ENCODE measurements at places on chromosomes 4 and X. TPM values are rescaled to one million over a fixed set of nuclear protein-coding genes. Genes with fewer than 3 reads are reported as not detected.
A peak's percentile ranks its signal among the peaks of the same experiment; 100 is the strongest.

GRCh38 chrX:115067812-115068211 lies 50.4 kb upstream of the IL13RA2 start:
- H3K27ac ChIP-seq: no peak overlapping the region
- peaks cover 10% of the 10 kb centered on the region for H3K27me3 ChIP-seq
- H3K4me3 ChIP-seq: no peak overlapping the region
- no peak for DNase-seq

GRCh38 chr4:165802452-165802851 lies 70.6 kb upstream of the TLL1 start:
- H3K36me3 ChIP-seq: no peaks in the 10 kb centered on the region
- H3K4me3 ChIP-seq: no peak overlapping the region
- H3K27me3 ChIP-seq: no peaks in the 10 kb centered on the region

- DNase-seq: no peak
- no peaks in the 10 kb centered on the region for H3K27me3 ChIP-seq
- no peak overlapping the region for H3K4me3 ChIP-seq
- no peak overlapping the region for H3K27ac ChIP-seq
Measured at GRCh38 chr4:81635739-81636138, 164.0 kb upstream of the RASGEF1B start.

- peak overlapping the region; percentile 59 for H3K27ac ChIP-seq
- no peak for DNase-seq
- no peaks in the 10 kb centered on the region for H3K27me3 ChIP-seq
- H3K36me3 ChIP-seq: no peaks in the 10 kb centered on the region
- peaks cover 13% of the 10 kb centered on the region for H3K4me1 ChIP-seq
Measured at GRCh38 chrX:38880296-38880854, 79.1 kb downstream of the MID1IP1 start.

DNA sequence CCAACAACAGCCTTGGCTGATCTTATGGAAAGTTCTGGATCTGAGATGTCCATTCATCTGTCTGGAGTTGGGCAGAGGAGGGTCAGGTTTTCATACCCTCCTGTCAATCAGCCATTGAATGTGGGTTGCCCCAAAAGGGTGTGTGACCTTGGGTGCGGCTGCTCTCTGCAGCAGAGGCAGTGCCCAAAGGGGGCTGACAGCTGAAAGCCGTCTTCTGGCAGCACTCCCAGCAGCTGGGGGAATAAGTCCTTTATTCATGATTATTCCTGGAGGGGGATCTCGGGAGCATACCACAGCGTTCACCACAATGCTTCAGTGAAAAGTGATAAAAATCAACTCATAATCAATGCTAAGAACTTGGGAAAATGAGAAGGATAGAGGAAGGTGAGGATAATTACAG lies 54.7 kb downstream of the OTC start:
- DNase-seq: no peak
- H3K27me3 ChIP-seq: no peaks in the 10 kb centered on the region
- H3K36me3 ChIP-seq: no peaks in the 10 kb centered on the region

DNA sequence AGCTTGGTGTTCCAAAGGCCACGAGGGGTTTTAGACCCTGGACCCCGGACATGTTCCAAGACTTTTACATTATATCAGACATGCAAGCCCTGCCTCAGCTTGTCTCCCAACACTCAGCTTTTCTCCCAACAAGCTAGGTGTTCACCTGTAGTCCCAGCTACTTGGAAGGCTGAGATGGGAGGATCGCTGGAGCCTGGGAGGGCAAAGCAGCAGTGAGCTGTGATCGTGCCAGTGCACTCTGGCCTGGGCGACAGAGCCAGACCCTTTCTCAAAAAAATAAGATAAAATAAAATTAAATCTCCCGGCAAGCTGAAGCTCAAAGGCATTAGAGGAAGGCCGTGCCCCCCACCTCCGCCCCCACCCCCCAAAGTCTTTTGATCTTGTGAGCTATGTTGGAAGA lies 13.7 kb downstream of the CTAG1A start:
- no peak overlapping the region for H3K27ac ChIP-seq
- H3K36me3 ChIP-seq: no peaks in the 10 kb centered on the region
- H3K4me1 ChIP-seq: no peaks in the 10 kb centered on the region

DNA sequence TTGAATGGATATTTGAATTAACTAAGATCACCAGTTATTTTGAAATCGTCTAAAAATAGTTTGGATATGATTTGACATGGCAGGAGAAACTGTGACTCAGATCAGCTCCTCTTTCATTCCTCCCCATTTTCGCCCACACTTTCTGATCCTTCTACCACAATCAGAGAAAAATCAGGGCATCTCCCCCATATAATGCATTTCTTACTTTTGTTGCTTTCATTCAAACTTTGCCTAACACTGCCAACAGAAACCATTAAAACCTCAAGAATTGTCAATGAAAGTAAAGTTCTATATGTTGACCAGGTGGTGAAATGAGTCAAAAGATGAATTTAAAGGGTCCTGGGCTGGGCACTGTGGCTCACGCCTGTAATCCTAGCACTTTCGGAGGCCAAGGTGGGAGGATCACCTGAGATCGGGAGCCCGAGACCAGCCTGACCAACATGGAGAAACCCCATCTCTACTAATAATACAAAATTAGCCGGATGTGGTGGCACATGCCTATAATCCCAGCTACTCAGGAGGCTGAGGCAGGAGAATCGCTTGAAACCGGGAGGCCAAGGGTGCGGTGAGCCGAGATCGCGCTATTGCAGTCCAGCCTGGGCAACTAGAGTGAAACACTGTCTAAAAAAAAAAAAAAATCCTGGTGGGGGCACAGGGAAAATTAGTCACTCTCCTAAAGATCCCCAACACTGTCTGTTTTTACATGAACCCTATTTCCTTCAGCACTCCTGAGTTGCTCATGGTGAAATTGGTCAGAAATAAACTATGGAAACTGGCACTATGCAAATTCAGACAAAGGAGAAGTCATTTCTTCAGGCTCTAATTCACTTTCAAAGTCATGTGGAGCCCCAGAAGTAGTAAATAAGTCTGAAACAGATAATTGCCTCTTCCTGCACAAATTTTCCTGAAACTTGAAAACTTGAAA lies 122.8 kb upstream of the NOCT start:
- H3K4me3 ChIP-seq: no peak overlapping the region
- no peak overlapping the region for H3K27ac ChIP-seq
- DNase-seq: no peak
- H3K36me3 ChIP-seq: no peaks in the 10 kb centered on the region
- H3K4me1 ChIP-seq: peaks cover 26% of the 10 kb centered on the region
- H3K27me3 ChIP-seq: no peaks in the 10 kb centered on the region

DNA sequence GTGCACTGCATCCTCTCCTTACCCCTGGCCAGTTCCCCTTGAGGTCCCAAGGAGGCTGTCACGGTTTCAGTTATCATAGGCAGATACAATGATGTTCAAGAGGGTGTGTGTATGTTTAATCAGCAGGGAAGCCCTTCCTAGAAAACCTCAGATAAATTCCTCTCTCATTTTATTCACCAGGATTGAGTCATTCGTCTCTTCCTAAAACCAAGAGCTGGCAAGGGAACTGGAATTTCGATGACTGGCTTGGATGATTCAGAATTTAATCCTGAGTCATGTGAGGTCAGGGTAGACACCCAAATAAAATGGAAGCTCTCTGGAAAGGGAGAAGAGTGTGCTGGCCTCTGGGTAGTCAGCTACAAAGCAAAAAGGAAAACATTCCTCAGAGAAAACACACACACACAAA lies 106.2 kb upstream of the RAPGEF2 start:
- H3K27me3 ChIP-seq: no peaks in the 10 kb centered on the region
- DNase-seq: no peak
- no peaks in the 10 kb centered on the region for H3K36me3 ChIP-seq
- no peak overlapping the region for H3K27ac ChIP-seq

GRCh38 chrX:112769034-112769433 lies 71.6 kb downstream of the AMOT start:
- no peaks in the 10 kb centered on the region for H3K27me3 ChIP-seq
- no peaks in the 10 kb centered on the region for H3K4me1 ChIP-seq
- H3K27ac ChIP-seq: peak overlapping the region; percentile 70
- H3K36me3 ChIP-seq: no peaks in the 10 kb centered on the region
- no peak overlapping the region for H3K4me3 ChIP-seq

- peaks cover 99% of the 10 kb centered on the region for H3K4me1 ChIP-seq
- DNase-seq: no peak
- no peaks in the 10 kb centered on the region for H3K27me3 ChIP-seq
- H3K4me3 ChIP-seq: no peak overlapping the region
- H3K36me3 ChIP-seq: no peaks in the 10 kb centered on the region
Measured at GRCh38 chr4:2862528-2862927, 18.9 kb downstream of the ADD1 start.

GRCh38 chrX:39953879-39954278 lies 143.9 kb downstream of the BCOR start:
- no peak overlapping the region for H3K4me3 ChIP-seq
- no peaks in the 10 kb centered on the region for H3K27me3 ChIP-seq
- H3K27ac ChIP-seq: no peak overlapping the region
- no peaks in the 10 kb centered on the region for H3K4me1 ChIP-seq
- DNase-seq: no peak
- no peaks in the 10 kb centered on the region for H3K36me3 ChIP-seq

DNA sequence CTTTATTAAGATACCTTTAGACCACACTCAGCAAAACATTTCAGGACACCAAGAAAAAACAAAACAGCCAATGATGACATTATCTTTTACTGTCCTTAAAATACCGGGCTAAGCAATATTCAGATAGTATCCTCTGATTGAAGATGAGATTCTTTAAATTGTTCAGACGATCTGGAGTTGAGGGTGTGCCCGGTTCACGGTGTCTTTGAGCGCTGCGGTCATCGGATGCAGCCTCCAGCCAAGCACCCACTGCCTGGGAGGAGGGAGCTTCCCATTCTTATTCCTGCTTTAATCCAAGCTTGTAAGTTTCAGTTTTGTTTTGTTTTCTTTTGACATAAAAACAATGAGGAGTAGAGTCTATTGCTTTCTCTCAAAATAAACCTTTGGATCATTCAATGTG lies 14.1 kb downstream of the FAM149A start:
- H3K36me3 ChIP-seq: no peaks in the 10 kb centered on the region
- no peak for DNase-seq
- H3K4me1 ChIP-seq: no peaks in the 10 kb centered on the region
- H3K27ac ChIP-seq: no peak overlapping the region
- H3K4me3 ChIP-seq: no peak overlapping the region

- H3K4me3 ChIP-seq: no peak overlapping the region
- DNase-seq: no peak
- no peaks in the 10 kb centered on the region for H3K27me3 ChIP-seq
- no peak overlapping the region for H3K27ac ChIP-seq
Measured at GRCh38 chr4:26692014-26692726, 108.3 kb downstream of the TBC1D19 start.

- H3K27me3 ChIP-seq: no peaks in the 10 kb centered on the region
- no peak overlapping the region for H3K27ac ChIP-seq
- no peak overlapping the region for H3K4me3 ChIP-seq
- H3K4me1 ChIP-seq: no peaks in the 10 kb centered on the region
Measured at GRCh38 chrX:31063114-31063513, 8.7 kb downstream of the FTHL17 start.

DNA sequence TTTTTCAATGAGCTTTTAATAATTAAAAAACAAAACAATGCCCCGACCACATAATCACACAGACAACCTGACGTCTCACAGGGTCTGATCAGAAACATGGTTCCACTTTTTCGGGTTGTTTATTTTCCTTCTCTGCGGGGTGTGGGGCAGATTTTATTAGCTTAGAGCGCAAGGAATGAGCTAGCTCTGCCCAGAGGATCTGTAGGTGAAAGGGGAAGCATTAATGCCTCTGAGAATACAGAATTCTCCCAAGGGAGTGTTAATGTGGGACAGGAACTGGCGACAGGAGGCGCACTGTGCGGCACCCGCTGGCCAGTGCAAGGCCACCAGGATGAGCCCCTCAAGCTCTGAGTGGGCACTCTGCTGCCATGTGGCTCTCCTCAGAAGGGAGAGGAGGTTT lies 181.5 kb downstream of the TSPAN5 start:
- no peaks in the 10 kb centered on the region for H3K27me3 ChIP-seq
- no peaks in the 10 kb centered on the region for H3K4me1 ChIP-seq
- DNase-seq: no peak
- no peaks in the 10 kb centered on the region for H3K36me3 ChIP-seq
- no peak overlapping the region for H3K4me3 ChIP-seq

- no peaks in the 10 kb centered on the region for H3K4me1 ChIP-seq
- H3K4me3 ChIP-seq: no peak overlapping the region
- H3K27ac ChIP-seq: no peak overlapping the region
- DNase-seq: no peak
- no peaks in the 10 kb centered on the region for H3K27me3 ChIP-seq
Measured at GRCh38 chr4:70815370-70815769, 24.3 kb downstream of the GRSF1 start.

GRCh38 chrX:119759248-119759766 lies 919 bp downstream of the SOWAHD start:
- peak overlapping the region; percentile 61 for H3K4me3 ChIP-seq
- no peaks in the 10 kb centered on the region for H3K36me3 ChIP-seq
- no peaks in the 10 kb centered on the region for H3K27me3 ChIP-seq

GRCh38 chr4:186536285-186536684 lies 19.1 kb downstream of the MTNR1A start:
- no peaks in the 10 kb centered on the region for H3K27me3 ChIP-seq
- H3K27ac ChIP-seq: no peak overlapping the region
- no peaks in the 10 kb centered on the region for H3K4me1 ChIP-seq
- no peak for DNase-seq

- H3K4me3 ChIP-seq: no peak overlapping the region
- no peaks in the 10 kb centered on the region for H3K27me3 ChIP-seq
- no peak for DNase-seq
- H3K4me1 ChIP-seq: no peaks in the 10 kb centered on the region
- no peak overlapping the region for H3K27ac ChIP-seq
- no peaks in the 10 kb centered on the region for H3K36me3 ChIP-seq
Measured at GRCh38 chrX:129651756-129652564, 2.8 kb downstream of the APLN start.

GRCh38 chr4:121789960-121790829 lies 10.9 kb upstream of the EXOSC9 start:
- H3K27me3 ChIP-seq: peaks cover 5% of the 10 kb centered on the region
- DNase-seq: no peak
- H3K4me1 ChIP-seq: no peaks in the 10 kb centered on the region
- no peaks in the 10 kb centered on the region for H3K36me3 ChIP-seq
- no peak overlapping the region for H3K4me3 ChIP-seq

CENPC gene
- total RNA-seq: 3.5 TPM

PWWP3B gene
- total RNA-seq: 10.1 TPM

TSPAN5 gene
- 5.0 TPM for total RNA-seq

UGT2A2 gene
- total RNA-seq: not detected

CYSLTR1 gene
- total RNA-seq: 0.48 TPM

MAGEA2B gene
- total RNA-seq: not detected

MGAT4D gene
- total RNA-seq: not detected

CSN1S1 gene
- total RNA-seq: not detected

CLGN gene
- total RNA-seq: 0.22 TPM

UBA6 gene
- 12.0 TPM for total RNA-seq

CORIN gene
- total RNA-seq: not detected

MPC1L gene
- not detected for total RNA-seq

PF4V1 gene
- not detected for total RNA-seq

HHIP gene
- 0.56 TPM for total RNA-seq

FGD1 gene
- total RNA-seq: 1.8 TPM

DCLK2 gene
- 0.71 TPM for total RNA-seq

APLN gene
- total RNA-seq: 2.2 TPM
